Right kidney (tissue), 9 donors: ENCODE measurements at places on chromosomes 7 and 10.
A peak's percentile ranks its signal among the peaks of the same experiment; 100 is the strongest.

DNA sequence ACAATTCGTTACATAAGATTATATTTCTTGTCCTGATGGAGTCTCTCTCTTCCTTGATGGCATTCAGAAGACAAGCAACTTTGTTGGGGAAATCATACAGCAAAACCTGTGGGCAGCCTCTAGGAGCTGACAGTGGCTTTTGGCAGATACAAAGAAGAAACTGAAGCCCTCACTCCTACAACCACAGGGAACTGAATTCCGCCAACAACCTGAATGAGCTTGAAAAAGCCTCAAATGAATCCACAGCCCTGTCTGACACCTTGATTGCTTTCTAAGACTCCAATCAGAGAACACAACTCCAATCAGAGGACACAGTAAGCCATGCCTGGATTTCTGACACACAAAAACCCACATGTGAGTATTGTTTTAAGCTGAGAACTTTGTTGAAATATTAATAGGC, 576.8 kb upstream of the LRRTM3 start:
- DNase-seq, result no peak

DNA sequence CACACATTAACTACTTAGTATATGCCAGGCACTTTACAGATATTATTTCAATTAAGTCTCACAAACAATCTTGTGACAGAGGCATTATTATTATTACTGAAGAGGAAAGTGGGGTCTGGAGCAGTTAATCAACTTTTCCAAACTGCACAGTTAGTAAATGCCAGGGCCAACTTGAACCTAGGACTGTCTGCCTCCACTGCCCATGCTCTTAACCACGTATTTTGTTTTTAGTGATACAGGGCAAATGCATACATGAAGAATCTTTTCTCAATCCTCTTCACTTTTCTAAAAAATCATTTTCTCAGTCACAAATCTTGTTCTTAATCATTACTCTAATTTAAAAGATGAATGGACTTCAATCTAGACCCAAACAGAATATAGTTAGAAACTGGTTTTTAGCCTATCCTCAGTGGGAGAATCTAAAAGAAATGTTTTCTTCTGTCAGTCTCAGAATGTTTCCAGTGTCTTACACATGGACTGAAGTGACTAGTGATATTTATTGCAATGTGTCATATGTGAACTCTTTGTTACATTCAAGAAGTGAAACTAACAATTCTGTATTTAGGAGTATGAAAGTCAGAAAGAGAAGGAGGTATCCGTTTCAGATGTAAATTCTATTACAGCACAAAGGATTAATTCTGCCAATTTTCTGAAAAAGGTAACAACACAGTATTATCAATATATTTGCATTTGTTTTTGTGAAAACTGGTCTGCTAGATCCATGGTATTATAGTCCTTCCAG, 55.5 kb upstream of the CCNJ start:
- DNase-seq, result no peak

DNA sequence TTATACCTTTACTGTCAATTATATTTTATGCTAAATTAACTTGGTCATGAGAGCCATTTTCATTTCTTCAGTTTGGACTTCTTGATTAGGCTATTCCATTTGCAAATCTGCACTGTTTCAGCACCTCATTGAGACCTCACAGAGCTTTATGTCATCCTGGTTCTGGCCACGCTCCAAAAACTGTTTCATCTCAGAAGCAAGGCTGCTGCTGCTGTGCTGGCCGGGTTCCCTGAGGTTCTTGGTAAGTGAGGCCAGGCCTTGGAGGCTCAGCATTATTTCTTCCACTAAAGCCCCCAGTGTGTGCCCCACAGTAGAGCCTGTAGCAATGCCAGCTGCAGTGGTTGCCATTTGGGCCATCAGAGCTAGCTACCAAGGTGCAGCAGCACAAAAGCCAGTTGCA, 7.8 kb upstream of the ZNF485 start:
- no peak for DNase-seq

GRCh38 chr7:149071182-149071635, 19.3 kb downstream of the ZNF786 start:
- DNase-seq, result no peak

GRCh38 chr10:46325021-46325420, 38.2 kb downstream of the ANTXRL start:
- DNase-seq, result no peak

DNA sequence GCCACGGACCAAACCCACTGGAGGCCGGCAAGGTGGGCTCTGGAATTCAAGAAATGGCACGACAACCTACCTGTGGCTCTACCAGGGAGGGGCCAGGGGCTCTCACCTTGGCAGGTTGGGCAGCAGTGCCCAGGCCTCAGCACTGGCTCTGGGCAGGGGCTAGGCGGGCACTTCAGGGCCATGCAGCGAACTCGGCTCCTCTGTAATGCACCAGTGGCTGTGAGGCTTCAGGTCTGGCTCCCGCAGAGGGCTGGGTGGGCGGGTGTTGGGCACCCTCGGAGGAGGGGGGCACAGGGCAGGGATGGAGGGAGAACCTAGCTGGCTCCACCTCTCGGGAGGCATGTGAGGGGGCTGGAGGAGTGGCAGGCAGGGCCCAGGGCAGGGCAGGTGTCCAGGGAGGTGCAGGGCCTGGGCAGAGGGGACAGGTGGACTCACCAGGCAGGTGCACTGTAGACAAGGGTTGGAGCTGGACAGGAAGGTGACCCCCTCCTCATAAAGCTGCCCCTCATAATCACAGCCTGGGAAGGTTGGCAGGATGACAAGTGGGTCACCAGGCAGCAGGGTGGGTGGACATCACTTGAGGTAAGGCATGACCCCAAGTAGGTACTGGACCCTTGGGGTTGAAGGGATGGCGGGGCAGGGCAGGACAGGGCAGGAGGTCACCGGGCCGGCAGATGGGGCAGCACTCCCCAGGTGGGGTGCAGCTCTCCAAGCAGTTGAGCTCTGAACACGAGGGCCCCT, 6.7 kb downstream of the KCP start:
- no peak for DNase-seq

GRCh38 chr10:69377191-69377590, 39.5 kb downstream of the TACR2 start:
- DNase-seq, result no peak

- no peak for DNase-seq
Observed at GRCh38 chr7:52257890-52258289, 777.5 kb upstream of the POM121L12 start.

DNA sequence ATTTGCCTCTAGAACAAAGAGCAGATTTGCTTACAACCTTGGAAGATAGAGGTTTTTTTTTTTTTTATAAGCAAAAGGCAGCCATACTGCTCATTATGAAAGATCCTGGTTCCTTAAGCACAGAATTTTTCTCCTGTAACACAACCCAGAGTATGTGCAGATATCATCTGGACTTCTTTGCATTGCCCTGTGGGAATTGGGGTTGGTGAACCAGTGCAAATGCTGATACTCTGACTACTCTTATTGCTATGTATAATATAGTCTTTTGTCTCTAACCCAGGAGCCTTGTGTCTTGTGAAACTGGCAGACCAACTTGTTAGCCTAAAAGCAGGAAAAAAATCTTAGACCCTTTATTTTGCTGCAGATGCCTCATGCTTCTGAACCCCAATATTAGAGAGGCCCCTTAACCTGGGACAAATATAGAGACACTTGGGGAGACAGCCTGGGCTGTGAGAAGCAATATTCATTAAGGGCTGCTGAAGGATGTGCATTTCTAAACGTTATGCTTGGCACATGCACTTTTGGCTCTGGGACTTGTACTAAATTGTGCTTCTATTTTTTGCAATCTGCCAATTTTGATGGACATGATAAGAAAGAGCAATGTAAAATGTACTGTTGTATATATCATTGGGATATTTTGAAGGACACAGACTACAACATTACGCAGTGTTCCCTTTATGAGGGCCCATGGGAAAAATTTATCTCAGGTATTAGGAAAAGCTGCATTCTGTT, 78.9 kb downstream of the ANLN start:
- no peak for DNase-seq

DNA sequence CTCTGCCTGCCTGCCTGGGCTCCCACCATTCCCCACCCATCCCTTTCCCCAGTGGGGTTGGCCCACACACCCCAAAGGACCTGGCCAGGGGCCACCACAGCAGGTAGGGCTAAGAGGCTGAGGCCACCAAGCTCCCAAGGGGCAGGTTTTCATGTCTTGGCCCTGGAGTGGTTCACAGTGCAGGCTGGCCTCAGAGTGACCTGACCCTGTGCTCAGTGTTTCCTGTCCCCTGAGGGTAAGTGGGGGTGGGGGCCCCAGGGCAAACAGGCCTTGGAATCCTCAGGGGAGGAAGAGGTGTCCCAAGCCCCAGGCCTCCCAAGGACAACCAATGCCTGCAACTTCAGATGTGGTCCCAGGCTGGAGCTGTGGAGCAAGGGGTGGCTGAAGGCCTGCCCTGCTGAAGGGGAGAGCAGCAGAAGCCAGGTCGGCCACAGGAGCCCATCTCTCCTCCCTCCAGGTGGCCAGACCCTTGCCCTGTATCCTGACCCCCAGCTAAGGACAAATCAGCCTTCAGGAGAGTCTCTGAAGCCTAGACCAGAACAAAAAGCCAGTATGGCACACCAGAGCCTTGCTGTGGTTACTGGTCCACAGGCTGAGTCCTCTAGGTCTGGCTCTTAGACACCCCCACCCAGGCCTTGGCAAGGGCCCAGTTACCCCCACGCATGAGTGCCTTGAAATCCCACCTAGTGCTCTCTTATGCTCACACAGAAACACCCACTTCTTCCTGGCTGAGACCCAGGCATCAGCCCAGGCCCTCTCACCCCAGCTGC, 27.6 kb downstream of the POLL start:
- DNase-seq, result no peak

GRCh38 chr10:132870426-132870825, 71.9 kb downstream of the CFAP46 start:
- no peak for DNase-seq

- no peak for DNase-seq
Observed at GRCh38 chr10:27646194-27646593, 99.4 kb downstream of the MKX start.

DNA sequence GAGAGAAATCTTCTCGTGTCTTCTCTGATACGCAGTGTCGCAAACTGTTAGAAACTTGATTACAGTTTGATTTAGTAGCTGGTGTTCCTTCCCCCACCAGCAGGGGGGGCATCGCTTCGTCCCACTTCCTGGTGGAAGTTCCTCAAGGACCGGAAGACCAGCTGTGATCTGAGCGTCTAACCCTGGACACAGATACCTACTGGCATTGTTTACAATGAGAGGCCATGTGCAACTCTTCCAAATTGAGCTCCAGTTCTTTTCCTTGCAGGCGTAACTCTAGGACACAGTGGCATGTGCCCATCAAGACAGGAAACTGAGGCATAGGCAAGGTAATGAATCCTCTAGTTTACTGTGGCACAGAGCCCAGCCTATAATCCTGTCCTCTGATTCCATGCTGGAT, 219.0 kb downstream of the CCDC3 start:
- DNase-seq, result no peak

DNA sequence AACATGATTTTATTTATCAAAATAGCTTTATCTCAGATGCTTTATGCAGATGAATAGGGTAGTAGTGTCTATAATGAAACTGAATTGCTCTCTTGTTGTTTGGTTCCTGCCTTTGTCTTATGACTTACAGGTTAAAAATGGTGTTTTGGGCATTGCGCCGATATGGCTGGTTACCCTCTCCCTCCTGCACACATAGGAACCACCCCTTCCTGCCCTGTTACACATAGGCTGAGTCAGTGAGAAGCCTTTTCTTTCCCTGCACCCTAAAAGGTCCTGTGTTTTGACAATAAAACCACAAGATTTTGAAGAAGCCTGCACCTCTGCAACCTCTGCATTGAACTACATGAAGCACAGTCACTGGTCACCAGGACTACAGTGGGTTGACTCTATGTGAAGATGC, 655.8 kb upstream of the ANKRD30A start:
- no peak for DNase-seq

DNA sequence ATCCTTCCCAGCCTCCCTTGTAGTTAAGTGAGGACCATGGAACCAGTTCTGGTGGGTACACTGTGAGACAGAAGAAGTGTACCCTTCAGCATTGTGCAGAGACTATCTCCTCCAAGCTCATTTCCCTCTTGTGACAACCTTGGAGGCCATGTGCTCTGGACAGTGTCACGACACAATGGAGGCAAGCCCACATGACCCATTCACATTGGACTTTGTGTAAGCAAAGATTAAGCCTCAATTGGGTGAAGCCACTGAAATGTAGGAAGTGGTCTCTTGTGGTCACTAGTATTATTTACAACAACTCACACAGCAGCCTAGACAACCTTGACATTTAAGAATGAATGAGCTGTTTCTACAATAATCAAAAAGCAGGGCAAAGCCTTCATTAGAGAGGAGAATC, 124.2 kb downstream of the INHBA start:
- no peak for DNase-seq

GRCh38 chr7:105304040-105304895, 84.5 kb downstream of the SRPK2 start:
- DNase-seq, result no peak

- DNase-seq, result peak; percentile 28
Observed at GRCh38 chr7:55432939-55433784, 68.0 kb downstream of the LANCL2 start.

GRCh38 chr10:113397047-113397446, 155.8 kb upstream of the HABP2 start:
- DNase-seq, result no peak

- no peak for DNase-seq
Observed at GRCh38 chr10:43702213-43702935, 53.7 kb upstream of the ZNF32 start.

DNA sequence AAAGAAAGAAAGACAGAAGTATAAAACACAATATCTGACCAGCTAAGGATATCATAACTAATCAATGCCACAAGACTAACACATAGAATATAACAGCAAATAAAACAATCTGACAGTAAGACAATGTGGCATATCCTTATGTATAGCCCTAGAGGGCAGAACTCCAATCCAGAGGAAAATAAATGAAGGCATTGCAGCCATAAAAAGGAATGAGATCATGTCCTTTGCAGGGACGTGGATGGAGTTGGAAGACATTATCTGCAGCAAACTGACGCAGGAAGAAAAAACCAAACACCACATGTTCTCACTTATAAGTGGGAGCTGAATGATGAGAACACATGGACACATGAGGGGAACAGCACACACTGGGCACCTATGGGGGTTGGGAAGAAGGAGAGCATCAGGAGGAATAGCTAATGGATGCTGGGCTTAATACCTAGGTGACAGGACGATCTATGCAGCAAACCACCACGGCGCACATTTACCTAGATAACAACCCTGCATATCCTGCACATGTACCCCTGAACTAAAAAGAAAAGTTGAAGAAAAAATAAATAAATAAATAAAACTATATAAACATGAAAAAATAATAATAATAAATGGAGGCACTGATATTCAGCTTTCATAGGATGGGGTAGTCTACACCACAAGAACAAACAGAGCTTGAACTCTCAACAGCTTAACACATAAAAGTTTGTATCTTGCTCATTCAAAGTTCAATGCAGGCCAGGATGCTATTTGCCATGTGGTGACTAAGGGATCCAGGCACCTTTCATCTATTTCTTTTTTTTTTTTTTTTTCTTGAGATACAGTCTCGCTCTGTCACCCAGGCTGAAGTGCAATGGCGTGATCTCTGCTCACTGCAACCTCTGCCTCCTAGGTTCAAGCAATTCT, 66.1 kb upstream of the KAT6B start:
- no peak for DNase-seq

GRCh38 chr7:144987686-144988085, 151.8 kb upstream of the TPK1 start:
- no peak for DNase-seq

- no peak for DNase-seq
Observed at GRCh38 chr7:46279290-46279689, 358.2 kb upstream of the IGFBP3 start.
